Activated CD8-positive, alpha-beta memory T cell treated with anti-CD3 and anti-CD28 coated beads for 48 hours (primary cell): ENCODE measurements at places on chromosomes 4 and X.

DNA sequence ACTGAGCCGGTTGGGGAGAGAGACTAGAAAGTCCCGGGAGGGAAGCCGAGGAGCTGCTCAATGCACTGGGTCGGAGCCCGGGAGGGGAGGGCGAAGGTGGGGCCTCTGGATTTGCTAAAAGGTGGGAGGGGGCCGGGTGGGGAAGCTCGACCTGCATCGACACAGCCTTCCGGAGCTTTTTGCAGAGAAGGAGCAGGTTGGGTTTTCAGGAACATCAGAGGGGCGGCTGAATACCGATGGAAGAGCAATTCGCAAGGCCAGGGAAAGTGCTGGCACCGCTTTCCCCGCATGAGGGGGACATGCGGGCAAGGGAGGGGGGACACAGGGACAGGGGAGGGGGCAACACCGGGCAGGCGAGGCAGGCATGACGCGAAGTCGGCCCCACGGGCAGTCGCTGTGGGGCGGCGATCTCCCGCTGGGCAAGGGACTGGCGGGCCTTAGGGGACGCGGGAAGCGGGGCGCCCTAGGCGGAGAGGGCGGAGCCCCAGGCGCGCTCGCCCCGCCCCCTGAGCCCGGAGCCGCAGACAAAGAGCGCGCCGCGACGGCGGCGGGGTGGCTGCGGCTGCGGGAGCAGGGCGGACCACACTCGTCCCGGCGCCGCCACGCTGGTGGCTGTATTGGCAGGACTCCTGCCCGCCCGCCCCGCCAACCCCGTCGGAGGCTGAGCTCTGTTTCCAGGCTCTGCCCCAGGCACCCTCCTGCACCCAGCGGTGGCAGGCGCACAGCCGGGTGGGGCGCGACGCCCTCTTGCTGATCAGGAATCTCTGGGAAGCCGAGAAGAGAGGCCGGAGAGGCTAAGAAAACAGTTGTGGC is 11.6 kb downstream of the PDZD4 start:
- DNase-seq: no peak

DNA sequence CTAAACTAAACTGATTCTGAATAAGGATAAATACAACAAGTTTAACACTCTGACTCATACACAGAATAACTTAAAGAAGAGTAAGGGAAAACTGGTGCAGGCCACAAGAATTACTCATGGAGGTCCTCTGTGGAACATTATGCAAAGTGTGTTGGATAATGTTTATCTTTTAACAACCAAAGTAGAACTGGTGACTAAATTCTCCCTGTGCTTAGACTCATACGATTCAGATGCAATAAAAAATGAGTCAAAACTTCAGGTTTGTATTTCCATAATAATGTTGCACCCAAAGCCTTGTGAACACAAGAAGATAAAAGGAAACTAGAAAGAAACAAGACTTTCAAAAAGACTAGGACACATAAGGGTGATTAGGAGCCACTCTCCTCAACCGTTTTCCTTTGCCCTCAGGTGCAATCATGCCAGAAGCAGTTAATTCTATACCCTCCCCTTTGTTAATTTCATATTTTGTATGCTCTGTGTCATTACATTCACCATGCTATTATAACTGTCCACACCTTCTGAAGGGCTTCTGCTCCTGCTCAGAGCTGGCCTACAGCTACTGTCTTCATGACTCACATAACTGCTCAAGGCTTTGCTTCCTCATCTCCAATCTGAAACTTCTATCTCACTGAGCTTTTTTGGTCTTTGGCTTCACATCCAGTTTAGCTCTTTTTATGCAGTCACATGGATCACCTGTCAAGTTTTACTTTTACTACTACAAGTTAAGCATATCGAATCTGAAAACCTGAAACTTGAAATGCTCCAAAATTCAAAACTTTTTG is 60.2 kb downstream of the KCNIP4 start:
- no peak for DNase-seq

DNA sequence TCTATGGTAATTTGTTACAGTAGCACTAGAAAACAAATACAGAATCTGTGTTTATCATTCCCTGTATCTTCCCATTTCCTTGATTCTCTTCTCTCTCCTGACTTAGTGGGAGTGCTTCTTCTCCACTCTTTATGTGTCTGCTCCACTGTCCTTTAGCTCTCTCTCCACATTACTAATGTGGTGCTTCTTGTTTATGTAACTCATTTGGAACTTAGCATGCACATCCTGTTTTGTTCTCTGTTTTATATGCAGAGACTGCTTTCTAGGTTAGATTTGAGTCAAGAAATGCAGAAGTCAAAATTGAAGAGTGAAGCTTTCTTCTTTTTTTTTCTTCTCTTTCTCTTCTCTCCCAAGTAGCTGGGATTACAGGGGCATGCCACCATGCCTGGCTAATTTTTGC is 25.9 kb downstream of the ADH1A start:
- no peak for DNase-seq

DNA sequence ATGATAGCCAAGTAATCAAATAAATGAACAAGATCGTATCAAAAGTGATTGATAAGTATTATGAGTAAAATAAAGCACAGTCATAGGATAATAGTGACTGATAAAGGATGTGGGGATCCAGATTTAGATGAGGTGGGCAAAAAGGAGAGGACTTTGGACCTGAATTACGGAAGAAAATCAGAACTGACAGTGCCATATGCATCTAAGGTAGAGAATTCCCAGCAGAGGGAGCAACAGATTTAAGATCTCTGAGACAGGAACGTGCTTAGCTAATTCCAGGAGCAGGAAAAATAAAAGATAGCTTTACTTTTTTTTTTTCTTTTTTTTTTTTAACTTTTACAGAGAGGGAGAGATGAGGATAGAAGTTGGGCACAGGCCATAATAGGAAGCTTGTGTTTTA is 189.9 kb downstream of the NWD2 start:
- no peak for DNase-seq

- no peak for DNase-seq
Measured at GRCh38 chrX:103918050-103918449, 44.4 kb upstream of the TMSB15B start.

- no peak for DNase-seq
Measured at GRCh38 chrX:10781847-10782530, 161.6 kb upstream of the MID1 start.

DNA sequence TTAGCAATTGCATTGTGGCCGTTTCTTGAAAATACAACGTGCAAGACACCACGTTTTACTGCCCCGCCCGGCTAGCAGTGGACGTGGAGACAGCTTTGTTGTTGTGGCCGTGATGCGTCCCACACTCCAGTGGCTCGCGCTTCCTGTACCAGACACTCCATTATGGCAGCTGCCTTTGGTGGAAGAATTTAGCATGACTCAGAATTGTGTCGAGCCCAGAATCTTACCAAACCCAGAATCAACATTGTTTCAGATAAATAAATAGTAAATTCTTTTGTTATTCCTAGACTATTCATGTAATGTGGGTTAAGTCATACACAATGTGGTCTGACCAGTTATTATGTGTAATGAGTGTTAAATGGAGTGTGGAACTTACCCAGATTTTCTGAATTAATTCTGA is 25.3 kb upstream of the S100P start:
- DNase-seq: no peak

DNA sequence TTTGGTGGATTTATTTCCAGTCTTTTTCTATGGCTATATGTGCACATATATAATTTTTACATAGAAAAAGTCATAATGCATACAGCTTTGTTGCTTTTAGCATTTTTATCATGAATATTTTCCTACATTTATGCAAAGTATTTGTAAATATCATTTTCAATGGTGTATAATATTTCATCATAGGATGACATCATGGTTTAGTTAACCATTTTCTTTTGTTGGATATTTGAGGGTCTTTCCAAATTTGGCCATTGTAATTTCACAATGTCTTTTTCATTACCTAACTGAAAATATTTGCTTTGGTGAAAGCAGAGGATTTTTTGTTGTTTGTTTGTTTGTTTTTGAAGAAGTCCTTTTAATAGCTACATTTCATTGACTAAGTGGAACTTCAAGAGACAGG is 31.0 kb downstream of the PAK3 start:
- DNase-seq: no peak

DNA sequence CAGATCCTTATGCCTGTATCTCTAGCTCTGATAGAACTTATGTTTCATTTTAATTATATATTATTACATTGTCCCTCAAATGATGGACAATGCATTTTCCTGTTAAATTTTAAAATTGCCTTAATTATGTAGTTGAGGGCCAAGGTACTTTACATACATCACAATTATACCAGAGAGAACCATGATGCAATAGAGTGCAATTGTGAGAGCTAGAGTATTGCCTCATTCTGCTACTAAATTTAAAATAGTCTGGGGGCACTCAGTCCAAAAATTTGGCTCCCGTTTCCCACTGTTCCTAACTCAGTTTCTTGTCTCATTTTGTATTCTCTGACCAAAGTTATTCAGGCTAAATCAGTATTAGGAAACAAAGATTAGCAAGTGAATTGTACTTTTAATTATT is 378.5 kb upstream of the ZFP42 start:
- no peak for DNase-seq

- no peak for DNase-seq
Measured at GRCh38 chr4:83369831-83370639, 35.4 kb upstream of the HPSE start.

DNA sequence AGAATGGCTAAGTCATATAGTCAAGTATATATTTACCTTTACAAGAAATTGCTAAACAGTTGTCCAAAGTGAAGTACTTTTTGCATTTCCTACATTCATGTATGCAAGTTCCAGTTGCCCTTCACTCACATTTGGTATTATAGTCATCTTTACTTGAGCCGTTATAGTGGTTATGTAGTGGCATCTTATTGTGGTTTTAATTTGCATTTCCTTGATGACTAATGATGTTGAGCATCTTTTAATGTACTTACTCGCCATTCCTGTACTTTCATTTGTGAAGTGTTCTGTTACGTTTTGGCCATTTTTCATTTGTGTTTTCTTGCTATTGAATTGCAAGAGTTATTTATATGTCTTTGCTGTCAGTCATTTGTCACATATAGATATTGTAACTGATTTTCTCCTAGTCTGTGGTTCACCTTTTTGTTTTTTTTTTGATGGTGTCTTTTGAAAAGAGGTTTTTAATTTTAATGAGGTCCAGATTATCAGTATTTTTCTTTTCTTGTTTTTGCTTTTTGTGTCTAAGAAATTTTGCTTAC is 27.6 kb downstream of the ARFIP1 start:
- no peak for DNase-seq

DNA sequence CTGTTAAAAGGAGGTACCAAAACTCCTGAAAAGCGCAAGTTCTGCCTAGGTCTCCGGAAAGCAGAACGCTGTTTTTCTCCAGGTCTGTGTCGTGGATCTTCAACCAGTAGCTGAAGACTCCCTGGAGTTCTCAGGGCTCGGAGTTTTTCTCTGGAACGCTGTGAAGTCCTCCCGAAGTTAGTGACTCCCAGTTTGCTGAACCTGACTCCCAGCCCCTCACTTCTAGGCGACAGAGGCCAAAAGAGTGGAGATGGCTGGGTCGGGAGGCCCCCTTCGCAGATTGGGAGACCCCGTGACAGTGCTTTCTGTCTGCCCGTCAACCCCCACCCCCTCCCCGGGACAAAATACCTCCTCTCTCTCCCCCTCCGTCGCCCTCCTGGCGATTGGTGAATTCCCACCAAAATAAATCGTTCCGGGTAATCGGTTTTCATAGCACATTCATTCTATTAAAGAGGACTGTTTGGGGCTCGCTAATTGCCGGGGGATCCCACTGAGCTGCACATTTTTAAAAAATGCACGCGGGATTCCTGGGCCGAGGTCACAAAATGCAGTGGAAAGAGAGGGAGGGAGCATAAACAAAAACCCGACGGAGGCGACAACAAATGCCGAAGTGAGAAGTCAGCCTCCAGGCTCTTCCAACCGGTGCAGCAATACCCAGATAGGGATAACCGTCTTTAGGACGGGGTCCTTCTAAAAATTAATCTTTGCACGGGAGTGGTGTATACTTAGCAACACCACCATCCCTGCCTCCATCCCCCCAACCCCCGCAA is 4.0 kb upstream of the MSX1 start:
- no peak for DNase-seq

GRCh38 chr4:2402941-2403340 is 15.5 kb downstream of the ZFYVE28 start:
- DNase-seq: no peak

GRCh38 chr4:106240699-106241098 is 75.3 kb downstream of the TBCK start:
- DNase-seq: no peak

DNA sequence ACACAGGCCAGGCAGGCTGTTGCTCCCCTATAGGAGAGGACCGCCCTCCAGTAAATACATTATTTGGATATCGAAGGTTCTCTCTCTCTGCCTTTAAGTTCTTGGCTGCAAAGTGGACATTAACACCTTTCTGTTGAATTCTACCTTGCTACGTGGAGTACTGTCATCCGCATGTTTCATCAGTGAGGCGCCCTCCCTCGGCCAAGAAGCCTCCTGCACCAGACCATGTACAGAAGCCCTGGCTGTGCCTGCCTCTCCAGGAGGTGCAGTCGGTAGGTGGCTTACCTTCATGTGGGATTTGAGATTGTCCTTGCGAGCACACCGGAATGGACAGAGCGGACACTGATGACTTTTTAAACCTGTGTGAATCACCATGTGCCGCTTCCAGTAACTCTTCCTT is 46.7 kb downstream of the ZNF827 start:
- DNase-seq: no peak

DNA sequence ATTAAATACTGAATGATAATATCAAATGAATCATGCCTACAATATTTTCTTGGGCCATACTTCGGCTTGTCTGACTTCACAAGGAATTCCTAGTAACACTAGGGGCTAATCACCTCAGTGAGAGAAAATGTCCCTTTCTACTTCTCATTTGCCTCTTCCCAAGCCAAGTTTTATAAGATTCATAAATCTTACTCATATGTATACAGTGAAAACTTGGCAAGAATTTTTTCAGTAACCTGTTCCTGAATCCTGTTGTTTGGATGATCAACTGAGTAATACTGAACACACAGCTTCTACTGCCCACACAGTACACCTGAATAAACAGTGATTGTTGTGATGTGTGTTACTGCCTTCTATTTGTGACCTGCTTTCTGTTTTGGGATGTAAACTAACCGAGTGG is 16.5 kb downstream of the TMPRSS11E start:
- no peak for DNase-seq

DNA sequence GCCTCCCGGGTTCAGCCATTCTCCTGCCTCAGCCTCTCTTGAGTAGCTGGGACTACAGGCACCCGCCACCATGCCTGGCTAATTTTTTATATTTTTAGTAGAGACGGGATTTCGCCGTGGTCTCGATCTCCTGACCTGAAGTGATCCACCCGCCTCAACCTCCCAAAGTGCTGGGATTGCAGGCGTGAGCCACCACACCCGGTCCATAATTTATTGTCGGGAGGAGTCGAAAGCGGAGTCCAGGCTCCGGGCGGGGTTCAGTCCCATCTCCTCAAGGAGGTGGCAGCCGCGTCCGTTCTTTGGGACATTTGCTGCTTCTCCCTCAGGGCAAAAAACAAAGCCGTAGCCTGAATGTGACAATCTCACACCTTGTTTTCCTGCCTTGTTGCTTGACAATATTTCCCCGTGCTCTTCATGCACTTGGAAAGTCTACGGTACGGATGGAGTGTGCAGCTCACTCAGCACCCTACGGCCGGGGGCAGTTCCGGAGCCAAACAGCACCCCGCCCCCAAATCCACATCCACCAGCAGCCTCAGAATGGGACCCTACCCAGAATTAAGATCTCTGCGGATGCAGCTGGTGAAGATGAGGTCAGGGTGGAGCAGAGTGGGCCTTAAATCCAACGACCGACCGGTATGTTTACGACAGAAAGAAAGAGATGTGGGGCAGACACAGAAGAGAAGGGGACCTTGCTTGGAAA is 9.6 kb downstream of the GTPBP6 start:
- DNase-seq: no peak
